Mucosa of descending colon (tissue), 3 donors: ENCODE measurements at places on chromosomes 13 and 19. TPM values are rescaled to one million over a fixed set of nuclear protein-coding genes. Genes with fewer than 3 reads are reported as not detected.

KCNRG gene
- 0.66 TPM for total RNA-seq

C19orf67 gene
- total RNA-seq, result not detected

NCAN gene
- total RNA-seq, result 0.25 TPM

POMP gene
- 68.4 TPM for total RNA-seq

DNA sequence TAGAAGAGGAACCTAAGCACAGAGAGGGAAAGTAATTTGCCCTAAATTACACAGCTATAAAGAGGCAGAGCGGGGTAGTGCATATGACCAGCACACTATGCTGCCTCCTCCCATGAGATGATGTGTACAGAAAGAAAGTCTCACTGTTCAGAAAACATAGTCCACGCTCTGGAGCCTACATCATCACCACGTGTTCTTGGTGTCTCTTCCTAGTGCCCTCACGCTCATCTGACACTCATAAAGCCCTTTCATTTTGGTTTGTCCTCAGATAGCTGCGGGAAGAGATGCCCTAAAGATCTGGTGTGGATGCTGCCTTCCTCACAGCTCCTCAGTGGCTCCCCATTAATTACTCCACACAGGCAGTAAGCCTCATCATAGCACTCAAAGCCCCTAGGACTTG is 27.4 kb upstream of the SIAH3 start:
- no peak for DNase-seq

DNA sequence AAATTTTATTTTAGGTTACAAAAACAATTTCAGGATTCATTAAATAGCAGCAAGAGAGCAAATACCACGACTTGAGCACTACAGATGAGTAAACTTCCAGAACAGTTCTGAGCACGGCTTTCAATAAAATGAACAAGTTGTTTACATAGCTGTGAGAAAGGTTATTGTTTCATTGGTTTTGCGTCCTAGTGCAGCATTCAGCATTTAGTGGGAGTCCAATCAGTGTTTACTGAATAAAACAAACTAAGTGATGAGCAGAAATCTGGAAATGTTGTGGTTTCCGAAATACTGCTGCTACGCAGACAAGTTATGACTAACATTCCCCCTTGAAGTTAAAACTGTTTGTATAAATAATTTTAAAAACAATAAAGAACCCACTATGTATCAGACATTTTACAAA is 251.5 kb upstream of the STARD13 start:
- DNase-seq, result no peak

DNA sequence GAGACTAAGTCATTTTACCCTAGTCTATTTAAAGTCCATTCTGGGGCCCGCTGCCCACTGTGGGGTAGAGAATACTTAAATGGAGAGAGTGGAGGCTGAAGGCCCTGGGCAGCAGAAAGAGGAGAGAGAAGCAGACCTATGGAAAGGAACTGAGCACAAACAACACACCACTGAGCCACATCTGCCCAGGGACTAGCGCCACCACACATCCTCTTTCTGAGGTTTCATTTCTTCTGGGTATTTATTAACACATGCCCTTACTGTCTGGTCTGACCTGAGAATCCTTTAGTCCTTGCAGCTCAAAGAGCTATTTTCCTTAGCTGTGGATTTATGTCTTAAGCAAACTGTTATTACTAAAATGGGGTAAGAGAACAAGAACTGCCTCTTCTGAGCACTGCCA is 154.0 kb downstream of the NALCN start:
- no peak for DNase-seq

- DNase-seq, result no peak
Observed at GRCh38 chr19:3655402-3656072, 28.9 kb upstream of the CACTIN start.

GRCh38 chr19:12783291-12783848 is 7.9 kb upstream of the JUNB start:
- no peak for DNase-seq

GRCh38 chr19:30557212-30557611 is 185.0 kb downstream of the ZNF536 start:
- no peak for DNase-seq

- no peak for DNase-seq
Observed at GRCh38 chr13:70841240-70842061, 733.2 kb upstream of the KLHL1 start.

GRCh38 chr19:31693131-31693932 is 344.1 kb upstream of the TSHZ3 start:
- DNase-seq, result no peak
